ENCODE measurements at places on chromosomes 2 and 18.

DNA sequence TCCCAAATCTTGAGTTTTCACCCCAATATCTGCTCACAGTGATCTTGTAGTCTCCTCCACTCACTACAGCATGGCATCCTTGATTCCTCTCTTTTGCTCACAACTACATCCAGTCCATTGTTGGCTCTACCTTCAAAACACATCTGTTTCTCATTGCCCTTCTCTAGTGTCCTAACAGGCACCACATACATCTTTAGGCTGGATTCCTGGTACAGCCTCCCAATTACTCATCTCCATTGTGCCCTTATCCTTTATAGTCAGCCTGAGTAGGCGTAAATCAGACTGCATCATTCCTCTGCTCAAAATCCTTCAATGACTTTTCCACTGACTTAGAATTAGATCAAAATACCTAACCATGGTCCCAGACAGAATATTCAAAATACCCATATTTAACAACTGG lies 10.7 kb upstream of the TAF1B start:
- no peak for DNase-seq

GRCh38 chr2:215579809-215580208 lies 143.9 kb upstream of the FN1 start:
- no peak for DNase-seq

- no peak for DNase-seq
These were observed 29.4 kb downstream of the HADHB start for GRCh38 chr2:26274058-26274613.

DNA sequence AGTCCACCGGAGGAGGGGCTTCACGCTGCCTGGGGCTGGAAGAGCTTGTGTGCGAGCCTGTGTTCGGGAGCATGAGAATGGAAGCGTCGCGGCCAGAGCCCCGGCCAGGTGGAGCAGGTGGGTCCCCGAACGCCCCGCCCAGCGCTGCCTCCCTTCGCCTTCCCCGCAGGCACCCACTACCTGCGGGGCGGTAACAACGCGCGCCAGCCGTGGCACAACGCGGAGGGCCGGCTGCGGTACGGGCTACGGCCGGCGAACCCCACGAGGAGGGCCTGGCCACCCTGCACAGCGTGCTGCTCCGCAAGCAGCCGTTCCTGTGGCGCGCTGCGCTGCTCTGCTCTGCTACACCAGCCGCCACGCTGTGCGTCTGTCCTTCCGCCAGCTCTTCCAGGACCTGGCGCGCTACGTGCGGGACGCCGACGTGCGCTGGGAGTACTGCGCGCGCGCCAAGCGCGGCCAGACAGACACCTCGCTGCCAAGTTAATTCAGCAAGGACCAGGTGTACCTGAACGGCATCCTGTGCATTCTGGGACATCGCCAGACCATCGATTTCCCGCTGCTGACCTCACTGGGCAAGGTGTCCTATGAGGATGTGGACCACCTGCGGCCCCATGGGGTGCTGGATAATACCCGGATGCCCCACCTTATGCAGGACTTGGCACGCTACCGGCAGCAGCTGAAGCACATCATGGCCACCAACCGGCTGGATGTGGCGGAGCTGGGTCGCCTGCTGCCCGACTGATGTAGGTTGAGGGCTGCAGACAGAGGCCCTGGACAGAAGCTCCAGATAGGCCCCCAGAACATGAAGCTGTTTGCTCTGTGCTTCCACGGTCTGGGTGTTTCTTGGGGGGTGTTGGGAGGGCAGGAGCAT lies 200.6 kb downstream of the NAPG start:
- no peak for DNase-seq

- no peak for DNase-seq
These were observed 31.9 kb upstream of the NRP2 start for GRCh38 chr2:205650450-205650849.

DNA sequence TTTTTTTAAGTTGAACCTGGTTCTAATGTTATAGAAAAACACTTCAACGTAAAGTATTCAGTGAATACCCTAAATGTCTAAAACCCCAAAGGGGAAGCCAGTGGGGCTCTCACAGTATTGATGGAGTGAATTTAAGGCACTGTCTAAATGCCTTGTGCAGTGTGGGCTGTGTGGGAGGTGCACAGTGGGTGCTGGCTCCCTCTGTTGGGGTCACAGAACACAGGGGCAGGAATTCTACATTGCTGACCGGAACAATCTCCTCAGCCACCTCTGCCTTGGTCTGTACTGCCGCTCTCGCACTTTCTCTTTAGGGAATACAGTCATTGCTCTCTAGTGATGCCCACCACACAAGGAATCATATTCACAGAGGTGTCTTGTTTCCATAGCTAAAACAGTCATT lies 45.4 kb downstream of the SPRED2 start:
- DNase-seq, result no peak

GRCh38 chr2:73063472-73063871 lies 8.0 kb downstream of the SFXN5 start:
- no peak for DNase-seq

DNA sequence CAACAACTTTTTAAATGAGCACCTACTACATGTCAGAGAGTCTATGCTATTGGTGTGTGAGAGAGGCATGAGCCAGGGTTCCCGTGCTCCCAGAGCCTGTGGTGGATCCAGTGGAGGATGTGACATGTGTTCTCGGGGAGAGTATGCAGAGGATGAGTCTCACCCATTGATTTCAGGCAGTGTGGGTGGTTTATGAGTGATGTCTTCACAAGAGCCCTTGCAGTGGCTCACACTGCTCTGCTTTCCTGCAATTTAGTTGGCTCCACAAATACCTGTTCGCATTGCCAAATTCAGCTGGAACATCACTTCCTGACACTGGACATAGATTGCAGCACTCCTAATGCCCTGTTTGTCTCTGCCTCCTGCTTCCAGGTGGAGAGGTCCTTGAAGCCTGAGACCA lies 243.6 kb upstream of the CXCR4 start:
- DNase-seq, result no peak

DNA sequence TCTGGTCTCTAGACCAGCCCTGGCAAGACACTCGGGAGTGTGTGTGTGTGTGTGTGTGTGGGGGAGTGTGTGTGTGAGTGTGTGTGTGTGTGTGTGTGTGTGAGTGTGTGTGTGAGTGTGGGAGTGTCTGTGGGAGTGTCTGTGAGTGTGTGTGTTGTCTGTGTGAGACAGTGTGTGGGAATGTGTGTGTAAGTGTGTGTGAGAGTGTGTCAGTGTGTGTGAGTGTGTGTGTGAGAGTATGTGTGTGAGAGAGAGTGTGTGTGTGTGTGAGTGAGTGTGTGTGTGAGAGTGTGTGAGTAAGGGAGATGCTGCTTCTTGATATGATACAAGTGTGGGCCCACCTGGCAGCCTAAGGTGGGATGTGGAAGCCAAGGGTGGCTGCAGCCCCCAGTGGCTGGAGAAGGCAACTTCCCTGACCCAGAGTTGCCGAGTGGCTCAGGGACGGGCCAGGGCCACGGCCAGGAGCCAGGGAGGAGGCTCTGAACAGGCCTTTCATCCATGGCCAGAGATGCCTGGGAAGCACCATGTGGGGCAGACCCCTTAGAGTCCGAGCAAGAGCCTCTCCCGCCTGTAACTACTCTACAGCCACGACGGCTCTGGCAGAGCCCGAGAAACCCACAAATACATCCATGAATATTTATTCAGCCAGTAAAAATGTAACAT lies 159.3 kb upstream of the MYCN start:
- DNase-seq, result no peak

DNA sequence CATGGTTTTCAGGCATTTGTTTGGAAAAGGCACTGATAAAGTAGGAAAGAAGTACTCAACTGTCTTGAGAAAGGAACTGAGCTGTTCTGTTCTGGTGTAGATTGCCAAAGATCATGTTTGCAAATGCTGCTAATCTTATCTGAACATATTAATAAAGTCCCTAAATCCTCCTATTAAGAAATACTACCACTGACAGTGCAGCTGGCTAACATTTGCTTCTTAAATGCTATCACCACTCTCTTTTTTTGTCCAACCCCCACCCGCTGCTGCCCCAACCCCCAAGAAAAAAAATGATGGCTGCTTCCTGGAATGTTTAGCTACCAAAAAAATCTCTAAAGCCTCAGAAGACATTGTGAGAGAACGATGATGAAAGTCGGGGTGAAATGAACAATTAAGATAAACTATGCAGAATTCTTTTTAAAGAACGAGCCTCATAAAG lies 130.7 kb downstream of the CCBE1 start:
- no peak for DNase-seq

- no peak for DNase-seq
These were observed 171.8 kb upstream of the KLF7 start for GRCh38 chr2:207337234-207338219.

GRCh38 chr2:11524470-11524869 lies 9.4 kb upstream of the GREB1 start:
- no peak for DNase-seq

DNA sequence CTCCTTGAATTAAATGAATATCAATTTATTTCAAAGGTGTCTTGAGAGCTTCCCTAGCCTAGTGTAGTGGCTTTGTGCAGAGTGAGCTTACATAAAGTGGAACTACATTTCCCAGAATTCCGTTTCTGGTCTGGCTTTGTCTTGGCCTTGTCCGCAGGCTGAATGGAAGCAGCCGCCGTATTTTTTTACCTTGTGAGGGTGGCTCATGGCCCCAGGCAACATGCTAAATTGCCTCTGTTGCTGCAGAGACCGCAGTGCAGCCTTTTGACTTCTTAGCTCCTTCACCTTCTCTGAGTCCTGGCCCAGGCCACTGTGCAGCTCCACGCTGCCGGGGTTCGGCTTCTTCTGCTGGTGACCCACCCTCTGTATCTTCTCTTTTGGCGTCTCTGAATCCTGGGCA lies 114.8 kb upstream of the SLC38A11 start:
- no peak for DNase-seq

GRCh38 chr2:166115589-166115988 lies 12.2 kb downstream of the SCN1A start:
- no peak for DNase-seq

DNA sequence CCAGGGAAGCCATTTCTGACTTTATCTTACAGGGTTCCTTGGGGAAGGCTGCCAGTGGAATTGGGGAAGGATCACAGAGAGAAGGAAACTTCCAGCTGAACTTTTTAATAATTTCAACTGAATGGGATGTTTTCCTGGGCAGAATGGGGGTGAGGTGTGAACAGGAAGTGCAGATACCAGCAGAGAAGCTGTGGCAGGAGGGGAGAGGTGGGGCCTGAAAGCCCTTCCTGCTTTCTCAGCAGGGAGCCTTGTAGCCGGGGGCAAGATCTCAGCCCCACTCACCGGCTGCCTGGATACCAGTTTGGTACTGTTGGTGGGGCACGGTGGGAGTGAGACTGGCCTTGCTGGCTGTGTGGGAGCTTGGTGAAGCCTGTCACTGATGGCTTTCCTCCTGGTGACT lies 170.5 kb downstream of the ZBTB7C start:
- no peak for DNase-seq

GRCh38 chr2:217906798-217907197 lies 96.0 kb downstream of the TNS1 start:
- no peak for DNase-seq

DNA sequence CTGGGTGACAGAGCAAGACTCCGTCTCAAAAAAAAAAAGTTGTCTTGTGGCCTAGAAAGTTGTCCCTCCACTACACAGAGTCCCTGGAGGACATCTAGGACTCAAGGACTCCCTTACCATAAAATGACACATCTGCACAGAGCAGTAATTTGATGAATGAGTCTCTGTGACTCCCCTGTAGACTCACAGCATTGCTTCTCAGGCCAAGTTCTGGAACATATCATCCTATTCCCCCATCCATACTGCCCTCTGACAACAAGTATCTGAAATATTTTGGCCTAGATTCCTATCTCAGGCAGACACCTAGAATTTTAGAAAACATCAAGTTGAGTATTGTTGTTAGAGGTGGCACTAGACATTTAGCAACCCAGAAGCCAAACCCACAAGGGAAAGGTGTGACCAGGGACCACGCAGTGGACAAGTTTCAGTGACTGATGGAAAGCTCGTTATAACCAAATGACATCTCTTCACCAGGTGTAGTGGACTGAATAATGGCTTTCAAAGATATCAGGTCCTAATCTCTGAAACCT lies 97.9 kb upstream of the ATP8B1 start:
- no peak for DNase-seq

- no peak for DNase-seq
These were observed 165.8 kb upstream of the TCF4 start for GRCh38 chr18:55753643-55754263.

DNA sequence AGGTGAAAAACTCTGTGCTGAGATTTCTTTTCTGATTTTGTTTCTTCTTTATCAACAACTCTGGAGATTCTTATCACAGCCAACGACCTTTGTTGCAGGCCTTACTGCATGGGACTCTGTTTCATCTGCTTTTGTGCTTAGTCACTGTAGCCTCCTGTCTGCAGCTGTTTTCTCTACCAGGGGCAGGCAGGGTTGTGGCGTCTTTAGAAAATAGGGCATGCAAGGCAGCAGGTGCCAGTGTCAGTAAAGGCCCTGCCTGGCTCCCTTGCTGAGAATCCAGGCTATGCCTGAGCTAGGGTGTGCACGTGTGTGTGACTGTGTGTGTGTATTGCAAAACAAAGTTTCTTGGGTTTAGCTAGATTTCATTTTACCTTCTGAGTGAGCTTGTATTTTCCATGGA lies 14.6 kb upstream of the SLC9A2 start:
- DNase-seq, result no peak

DNA sequence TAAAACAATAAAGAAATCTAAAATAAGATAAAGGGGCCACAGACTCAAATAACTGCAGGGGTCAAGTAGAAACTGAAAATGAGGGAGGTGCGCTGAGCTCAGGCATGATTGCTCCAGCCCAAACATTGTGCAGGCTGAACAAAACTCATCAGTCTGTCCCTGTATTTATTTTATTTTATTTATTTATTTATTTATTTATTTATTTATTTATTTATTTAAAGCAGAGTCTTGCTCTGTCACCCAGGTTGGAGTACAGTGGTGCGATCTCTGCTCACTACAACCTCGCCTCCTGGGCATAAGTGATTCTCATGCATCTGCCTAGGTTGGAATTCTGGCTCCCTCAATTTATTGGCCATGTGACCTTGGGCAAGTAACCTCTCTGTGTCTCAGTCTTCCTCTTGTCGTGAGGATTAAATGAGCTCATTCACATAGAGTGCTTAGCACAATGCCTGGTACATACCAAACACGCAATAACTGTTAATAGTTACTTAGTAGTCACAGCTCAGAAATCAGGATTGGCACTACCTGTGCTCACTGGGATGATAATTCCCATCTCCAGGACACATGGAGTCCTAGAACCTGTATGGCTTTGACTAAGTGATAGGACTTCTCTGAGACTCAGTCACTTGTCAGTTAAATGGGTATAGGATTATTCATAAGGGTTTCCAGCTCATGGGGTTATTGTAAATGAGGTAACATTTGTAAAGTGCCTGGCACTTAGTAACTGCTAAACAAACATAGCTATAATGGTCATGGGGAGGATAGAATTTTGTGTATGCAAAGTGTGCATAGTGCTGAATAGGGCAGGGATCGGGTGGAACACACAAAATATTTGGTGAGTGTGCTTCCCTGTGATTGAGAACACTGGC lies 6.0 kb downstream of the SPEG start:
- DNase-seq, result no peak

DNA sequence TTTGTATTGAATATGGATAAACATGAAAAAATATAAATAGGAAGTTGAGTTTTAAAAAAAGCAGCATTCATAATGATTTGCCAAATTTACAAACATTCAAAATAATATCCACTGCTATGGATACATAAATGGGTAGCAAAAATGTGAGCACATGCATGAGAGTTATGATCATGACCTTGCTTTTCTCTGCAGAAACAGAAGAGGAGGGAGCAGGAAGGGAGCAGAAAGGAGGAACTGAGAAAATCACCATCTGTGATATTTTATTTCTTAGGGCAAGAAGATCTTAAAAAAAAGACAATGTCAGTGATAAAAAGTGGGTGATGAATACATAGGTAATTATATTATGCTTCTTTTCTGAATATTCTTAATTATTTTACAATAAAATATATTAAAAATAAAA lies 17.7 kb upstream of the CCDC93 start:
- DNase-seq, result no peak
